ENCODE measurements at places on chromosomes 5 and 9. TPM values are rescaled to one million over a fixed set of nuclear protein-coding genes. Genes with fewer than 3 reads are reported as not detected.

The RASGRF2 gene
- total RNA-seq: 8.6 TPM

The SMIM3 gene
- total RNA-seq: 22.8 TPM

The ITGA1 gene
- total RNA-seq: 0.62 TPM

The CD14 gene
- total RNA-seq: 0.39 TPM

The LSM11 gene
- 8.0 TPM for total RNA-seq

The FOXD4L5 gene
- not detected for total RNA-seq

The FREM1 gene
- total RNA-seq: not detected

The EPB41L4B gene
- total RNA-seq: 0.17 TPM

The TSSK1B gene
- total RNA-seq: not detected

The UGT3A2 gene
- not detected for total RNA-seq

The TAF7 gene
- total RNA-seq: 55.5 TPM

The CNTNAP3B gene
- not detected for total RNA-seq

The PCSK1 gene
- total RNA-seq: not detected

The TMEFF1 gene
- total RNA-seq: 0.24 TPM

The LRRC70 gene
- 0.34 TPM for total RNA-seq

The LYSMD3 gene
- 13.0 TPM for total RNA-seq

The HOMER1 gene
- total RNA-seq: 3.8 TPM

The DMRTA1 gene
- total RNA-seq: not detected

The HDAC3 gene
- 65.2 TPM for total RNA-seq

The PCDHB8 gene
- not detected for total RNA-seq

The EIF4E1B gene
- total RNA-seq: not detected

The OR1Q1 gene
- total RNA-seq: not detected

The TLR4 gene
- total RNA-seq: not detected

The SLC6A19 gene
- not detected for total RNA-seq

The COL15A1 gene
- 0.14 TPM for total RNA-seq

The SPINK13 gene
- total RNA-seq: not detected

The MEIKIN gene
- 0.93 TPM for total RNA-seq

The NEUROG1 gene
- not detected for total RNA-seq

The F12 gene
- 5.1 TPM for total RNA-seq

All from activated CD4-positive, alpha-beta memory T cell treated with anti-CD3 and anti-CD28 coated beads for 36 hours (primary cell).